ENCODE measurements at places on chromosomes 1 and 21. TPM values are rescaled to one million over a fixed set of nuclear protein-coding genes. Genes with fewer than 3 reads are reported as not detected.
A peak's percentile ranks its signal among the peaks of the same experiment; 100 is the strongest.

The UTS2 gene
- polyA plus RNA-seq, result 0.05 TPM

The MROH9 gene
- not detected for polyA plus RNA-seq

The MASP2 gene
- not detected for polyA plus RNA-seq

The SRM gene
- 61.6 TPM for polyA plus RNA-seq

DNA sequence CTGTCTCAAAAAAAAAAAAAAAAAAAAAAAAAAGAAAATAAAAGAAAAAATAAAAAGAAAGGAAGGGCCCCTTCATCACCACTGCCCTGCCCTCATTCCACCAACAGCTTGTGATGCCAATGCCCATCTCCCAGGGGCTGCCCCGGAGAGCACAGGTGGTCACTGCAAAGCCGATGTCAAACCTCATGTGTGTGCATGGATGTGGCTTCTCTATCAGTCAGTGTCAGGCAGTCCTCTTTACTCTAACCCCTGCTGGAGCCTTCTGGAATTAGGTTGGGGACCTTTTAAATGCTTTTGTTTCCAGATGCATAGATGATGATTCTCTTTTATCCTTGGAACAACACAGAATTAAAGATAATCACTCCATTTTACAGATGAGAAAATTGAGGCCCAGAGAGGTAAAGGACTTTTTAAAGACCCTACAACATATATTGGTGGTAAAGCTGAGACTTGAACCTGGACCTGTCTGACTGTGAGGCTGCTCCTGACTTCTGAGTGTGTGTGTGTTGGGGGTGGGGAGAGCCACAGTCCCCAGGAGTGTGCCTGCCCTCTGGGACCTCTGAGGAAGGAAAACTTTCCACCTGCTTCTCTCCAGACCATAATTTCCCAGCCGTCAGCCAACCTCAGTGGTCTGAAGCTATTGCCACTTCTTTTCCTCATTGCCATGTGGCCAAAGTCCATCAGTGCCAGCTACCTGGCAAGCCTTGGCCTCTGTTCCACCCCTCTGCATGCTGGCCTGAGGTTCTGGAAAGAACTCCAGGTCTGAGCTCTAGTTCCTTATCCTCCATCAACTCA is 3.0 kb upstream of the TMEM54 start:
- DNase-seq, result no peak

DNA sequence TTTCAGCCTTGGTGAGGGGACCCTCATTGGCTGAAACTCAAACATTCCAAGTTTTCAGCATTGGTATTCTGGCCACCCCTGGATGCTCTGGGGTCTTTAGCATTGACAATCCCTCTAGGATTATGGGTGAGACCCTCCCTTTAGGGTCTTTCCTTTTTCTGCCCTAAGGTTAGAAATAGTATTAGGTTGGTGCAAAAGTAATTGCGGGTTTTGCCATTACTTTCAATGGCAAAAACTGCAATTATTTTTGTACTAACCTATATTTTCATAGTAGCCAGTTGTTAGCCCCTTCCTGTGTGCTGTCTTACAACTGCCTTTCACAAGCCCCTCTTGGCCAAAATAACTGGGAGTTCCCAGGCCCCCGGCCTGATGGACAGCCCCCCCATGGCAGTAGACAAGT is 648.4 kb downstream of the PTPRU start:
- no peak for DNase-seq

DNA sequence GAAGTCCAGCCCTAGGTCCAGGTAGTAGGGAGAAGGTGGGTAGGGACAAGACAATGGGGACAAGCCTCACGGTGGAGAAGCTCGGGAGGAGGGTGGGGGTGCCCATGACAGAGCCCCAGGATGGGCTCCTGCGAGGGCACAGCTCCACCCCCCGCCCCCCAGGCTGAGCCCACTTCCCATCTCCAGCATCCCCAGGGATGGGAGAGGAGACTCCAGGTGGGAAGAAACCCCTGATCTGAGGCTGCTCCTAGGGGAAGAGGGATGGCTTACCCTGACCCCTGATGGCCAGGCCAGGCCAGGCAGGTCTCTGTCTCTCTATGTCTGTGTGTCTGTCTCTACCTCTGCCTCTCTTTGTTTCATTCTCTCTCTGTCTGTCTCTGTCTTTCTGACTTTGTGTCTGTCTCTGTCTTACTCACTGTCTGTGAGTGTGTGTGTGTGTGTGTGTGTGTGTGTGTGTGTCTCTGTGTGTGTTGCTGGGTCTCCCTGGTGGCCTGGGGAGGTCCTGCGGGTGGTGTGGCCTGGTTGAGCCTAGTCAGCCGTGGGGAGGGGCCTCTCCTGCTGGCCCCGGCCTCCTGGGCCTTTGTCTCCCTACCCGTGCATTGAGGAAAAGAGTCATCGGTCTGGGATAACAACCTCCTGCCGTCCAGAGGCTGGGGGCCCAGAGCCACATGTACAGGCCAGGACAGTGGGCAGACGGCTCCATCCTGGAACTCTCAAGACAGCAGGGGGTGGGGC is 45.7 kb downstream of the WNT9A start:
- peak; percentile 12 for DNase-seq

GRCh38 chr1:228163007-228163753 is 2.4 kb upstream of the IBA57 start:
- DNase-seq, result peak; percentile 83

- no peak for DNase-seq
These were observed 58.6 kb downstream of the DDX20 start for GRCh38 chr1:111814305-111814628.

- peak; percentile 67 for DNase-seq
These were observed 109.5 kb upstream of the SIM2 start for GRCh38 chr21:36589352-36589971.

- no peak for DNase-seq
These were observed 1.9 kb downstream of the SLC6A9 start for GRCh38 chr1:44029260-44029910.

Measured in right cardiac atrium (tissue), 5 donors.